ENCODE measurements at places on chromosomes 12 and 14.

GRCh38 chr12:6534695-6534944, 303 bp downstream of the GAPDH start:
- no peak for DNase-seq

GRCh38 chr12:51496895-51497294, 72.3 kb downstream of the SLC4A8 start:
- DNase-seq, result no peak

DNA sequence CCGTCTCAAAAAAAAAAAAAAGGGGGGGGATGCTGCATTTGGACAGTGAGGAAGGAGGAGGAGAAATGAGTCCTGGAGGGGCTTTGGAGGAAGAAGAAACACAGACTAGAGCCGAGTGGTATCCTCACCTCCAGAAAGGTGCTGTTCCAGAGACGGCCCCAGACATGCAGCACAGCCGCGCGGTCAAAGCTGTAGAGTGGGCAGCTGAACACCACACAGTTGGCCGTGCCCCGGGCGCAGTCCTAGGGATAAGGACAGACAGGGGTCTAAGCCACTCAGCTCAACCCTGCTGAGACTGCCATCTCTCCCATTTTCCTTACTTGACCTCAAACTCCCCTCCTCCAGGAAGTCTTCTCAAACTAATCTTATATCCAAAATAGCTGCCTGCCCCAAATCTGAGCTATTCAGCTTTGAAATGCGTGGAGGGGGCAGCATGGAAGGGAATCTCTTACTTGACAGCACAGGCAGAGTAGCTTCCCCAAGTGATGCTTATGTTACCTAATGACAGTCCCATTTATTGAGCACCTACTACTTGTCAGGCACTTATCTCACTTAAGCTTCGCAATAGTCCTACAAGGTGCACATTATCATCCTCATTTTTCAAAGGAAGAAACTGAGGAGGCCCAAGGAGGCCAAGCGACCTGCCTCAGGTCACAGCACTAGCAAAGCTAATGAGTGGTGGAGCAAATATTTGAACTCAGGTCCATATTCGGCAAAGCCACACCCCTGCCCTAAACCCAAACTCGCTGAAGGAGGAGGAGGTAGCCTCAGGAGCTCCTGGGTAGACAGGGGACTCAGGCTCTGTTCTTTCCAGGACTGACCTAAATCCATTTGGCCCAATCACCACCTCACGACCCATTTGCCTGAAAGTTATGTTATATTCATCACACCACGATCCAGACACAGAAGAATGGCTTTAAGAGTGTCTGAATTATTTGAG, 18.7 kb downstream of the ITGA7 start:
- no peak for DNase-seq

- no peak for DNase-seq
These were observed 42.6 kb upstream of the MED13L start for GRCh38 chr12:116319898-116320621.

DNA sequence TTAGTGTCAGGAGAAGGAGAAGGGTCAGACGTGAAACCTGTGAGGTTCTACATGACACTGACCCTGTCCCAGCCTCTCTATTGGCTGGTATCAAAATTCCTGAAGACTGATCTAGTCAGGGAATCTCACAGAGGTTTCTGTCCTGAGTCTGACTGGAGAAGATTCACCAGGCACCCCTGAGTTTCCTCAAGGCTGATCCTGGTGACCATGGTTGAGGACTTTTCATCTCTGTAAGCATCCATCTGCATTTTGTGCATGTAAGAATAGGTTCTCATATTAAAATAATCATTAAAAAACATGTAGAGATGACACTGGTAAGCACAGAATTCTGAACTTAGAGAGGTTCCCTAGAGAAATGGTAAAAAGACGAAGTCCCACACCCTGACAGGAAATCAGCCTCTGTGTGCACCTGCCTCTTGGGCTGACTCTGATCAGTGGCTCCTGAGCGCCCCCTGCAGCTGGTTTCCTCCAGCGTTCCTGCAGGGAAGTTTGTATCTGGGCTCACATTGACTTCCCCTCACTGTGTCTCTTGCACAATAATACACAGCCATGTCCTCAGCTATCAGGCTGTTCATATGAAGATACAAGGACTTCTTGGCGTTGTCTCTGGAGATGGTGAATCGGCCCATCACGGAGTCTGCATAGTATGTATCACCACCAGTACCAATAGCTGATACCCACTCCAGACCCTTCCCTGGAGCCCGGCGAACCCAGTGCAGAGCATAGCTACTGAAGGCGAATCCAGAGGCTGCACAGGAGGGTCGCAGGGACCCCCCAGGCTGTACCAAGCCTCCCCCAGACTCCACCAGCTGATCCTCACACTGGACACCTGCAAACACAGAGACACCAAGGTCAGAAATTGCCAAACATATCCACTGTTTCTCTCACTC, 991.9 kb downstream of the TMEM121 start:
- no peak for DNase-seq

DNA sequence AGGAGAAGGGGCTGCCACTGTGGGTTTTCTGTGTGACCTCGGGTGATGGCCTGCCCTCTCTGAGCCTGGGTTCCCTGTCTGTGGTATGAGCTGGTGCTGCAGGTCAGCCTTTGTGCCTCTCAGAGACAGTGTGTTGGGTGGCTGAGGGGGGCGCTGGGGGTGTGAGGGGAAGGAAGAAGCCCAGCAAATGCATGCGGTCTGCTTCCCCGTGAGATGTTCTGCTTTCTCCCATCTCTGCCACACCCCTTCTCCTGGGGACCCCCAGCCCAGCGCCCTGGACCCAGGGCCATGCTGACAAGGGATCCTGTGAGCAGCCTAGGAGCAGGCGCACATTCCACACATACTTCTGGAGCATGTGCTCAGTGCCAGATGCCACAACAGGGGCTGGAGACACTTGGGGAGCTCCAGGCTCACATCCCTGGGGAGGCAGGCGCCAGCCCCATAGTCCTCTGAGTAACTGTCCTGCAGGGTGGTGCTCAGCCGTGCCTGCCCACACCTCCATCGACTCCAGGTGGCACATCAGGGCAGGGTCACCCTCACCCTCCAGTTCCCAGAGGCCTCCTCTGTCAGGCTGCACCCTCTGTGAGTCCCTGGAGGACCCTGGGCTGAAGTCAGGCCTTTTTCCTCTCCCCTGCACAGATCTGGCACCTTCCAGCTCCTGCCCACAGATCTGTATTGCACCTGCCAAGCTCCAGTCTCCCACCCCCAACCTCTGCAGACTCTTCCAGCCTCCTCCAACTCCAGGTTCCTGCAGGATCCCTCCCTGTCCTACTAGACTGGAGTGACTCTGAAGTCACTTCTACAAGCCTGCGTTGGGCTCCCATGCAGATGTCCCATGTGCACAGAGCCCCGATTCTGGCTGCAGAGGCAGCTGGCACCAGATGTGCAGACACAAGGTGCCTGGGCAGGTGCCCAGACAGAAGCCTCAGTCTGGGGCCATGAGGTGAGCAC, 205.6 kb downstream of the KIF26A start:
- DNase-seq, result no peak

- no peak for DNase-seq
These were observed 9.6 kb downstream of the OR6S1 start for GRCh38 chr14:20631880-20632389.

- no peak for DNase-seq
These were observed 64.3 kb downstream of the ANO6 start for GRCh38 chr12:45279931-45280830.

DNA sequence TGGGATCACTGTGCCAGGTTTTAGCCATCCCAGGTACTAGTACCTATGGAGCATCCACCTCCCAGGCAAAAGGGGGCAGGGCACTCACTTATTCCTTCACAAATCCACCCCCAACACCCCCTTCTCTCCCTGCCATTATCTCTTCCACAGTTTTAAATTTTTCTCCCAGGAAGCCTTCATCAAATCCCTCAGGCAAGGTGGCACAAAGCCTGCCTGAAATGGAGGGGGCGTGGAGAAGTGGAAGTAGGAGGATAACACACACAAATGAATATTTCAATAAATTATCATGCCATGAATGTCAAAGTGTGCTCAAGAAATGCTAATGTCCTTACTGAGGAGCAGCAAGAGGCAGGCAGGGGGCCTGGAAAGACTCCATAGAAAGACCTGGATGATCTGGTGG, 4.7 kb upstream of the CHST11 start:
- no peak for DNase-seq

DNA sequence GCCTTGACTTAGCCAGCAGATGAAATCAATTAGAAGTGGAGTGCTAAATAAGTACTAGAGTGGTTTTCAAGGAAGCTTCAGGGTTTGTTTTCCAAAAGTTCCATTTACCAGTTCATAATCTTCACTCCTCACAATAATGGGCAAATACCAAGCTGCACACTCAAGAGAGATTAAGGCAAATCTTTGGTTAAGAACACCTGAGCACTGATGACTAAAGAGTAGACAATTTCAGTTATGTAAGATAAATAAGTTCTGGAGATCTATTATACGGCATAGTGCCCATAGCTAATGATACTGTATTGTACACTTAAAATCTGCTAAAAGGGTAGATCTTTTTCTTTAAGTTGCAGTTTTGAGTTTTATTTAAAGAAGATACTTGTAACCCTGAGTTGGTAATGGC, 125.0 kb downstream of the ARMH4 start:
- no peak for DNase-seq

- DNase-seq, result no peak
These were observed 237.2 kb upstream of the SYT10 start for GRCh38 chr12:33676866-33677265.

GRCh38 chr14:68964300-68965093, 14.6 kb downstream of the ACTN1 start:
- DNase-seq, result no peak

DNA sequence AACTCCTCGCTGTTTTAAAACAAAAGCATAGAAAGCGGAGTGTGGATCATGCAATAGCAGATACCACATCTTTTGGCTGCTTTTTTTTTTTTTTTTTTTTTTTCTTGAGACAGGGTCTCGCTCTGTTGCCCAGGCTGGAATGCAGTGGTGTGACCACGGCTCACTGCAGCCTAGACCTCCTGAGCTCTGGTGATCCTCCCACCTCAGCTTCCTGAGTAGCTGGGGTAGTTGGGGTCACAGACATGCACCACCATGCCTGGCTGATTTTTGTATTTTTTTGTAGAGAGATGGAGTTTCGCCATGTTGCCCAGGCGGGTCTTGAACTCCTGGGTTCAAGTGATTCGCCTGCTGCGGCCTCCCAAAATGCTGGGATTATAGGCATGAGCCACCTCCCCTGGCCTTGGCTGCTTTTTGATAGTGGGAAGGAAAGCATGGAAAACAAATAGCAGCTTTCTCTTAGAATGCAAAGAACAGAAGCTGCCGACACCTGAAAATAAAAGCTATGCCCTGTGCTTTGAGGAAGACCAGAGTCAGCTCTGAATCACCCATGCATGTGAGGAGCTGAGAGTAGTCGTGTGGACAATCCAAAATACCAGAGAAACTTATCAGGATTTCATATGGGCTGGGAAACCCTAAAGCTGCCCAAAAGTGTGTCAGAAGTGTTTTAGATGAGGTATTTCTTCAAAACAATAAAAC, 3.6 kb upstream of the ELK3 start:
- DNase-seq, result no peak
